Renal cortex interstitium (tissue), 15 donors: ENCODE measurements at places on chromosomes 16 and 17. TPM values are rescaled to one million over a fixed set of nuclear protein-coding genes. Genes with fewer than 3 reads are reported as not detected.

EVPLL gene
- 0.75 TPM for polyA plus RNA-seq

COIL gene
- 29.2 TPM for polyA plus RNA-seq

CPNE7 gene
- polyA plus RNA-seq = 7.7 TPM

PDILT gene
- polyA plus RNA-seq = not detected

DNAAF8 gene
- 2.1 TPM for polyA plus RNA-seq

KCNJ18 gene
- not detected for polyA plus RNA-seq

TENT4B gene
- polyA plus RNA-seq = 17.1 TPM

TEX14 gene
- 0.70 TPM for polyA plus RNA-seq

SUZ12 gene
- polyA plus RNA-seq = 41.4 TPM

PRAC1 gene
- polyA plus RNA-seq = not detected

CRYBA1 gene
- not detected for polyA plus RNA-seq

GRAPL gene
- 6.4 TPM for polyA plus RNA-seq

RND2 gene
- 3.9 TPM for polyA plus RNA-seq

DOC2B gene
- 84.3 TPM for polyA plus RNA-seq

KRT23 gene
- 0.80 TPM for polyA plus RNA-seq

SOST gene
- 53.5 TPM for polyA plus RNA-seq

HAPSTR1 gene
- 44.5 TPM for polyA plus RNA-seq

PPL gene
- 29.3 TPM for polyA plus RNA-seq

GALR2 gene
- polyA plus RNA-seq = 0.28 TPM

FBXW10 gene
- polyA plus RNA-seq = 0.80 TPM

COL1A1 gene
- 412 TPM for polyA plus RNA-seq

SLFN13 gene
- 18.1 TPM for polyA plus RNA-seq

PLK1 gene
- 24.1 TPM for polyA plus RNA-seq

TMEM235 gene
- not detected for polyA plus RNA-seq

KRT16 gene
- not detected for polyA plus RNA-seq

ADORA2B gene
- polyA plus RNA-seq = 7.3 TPM

NKD1 gene
- 10.6 TPM for polyA plus RNA-seq

KRT40 gene
- polyA plus RNA-seq = not detected

CNGB1 gene
- polyA plus RNA-seq = 0.11 TPM
